ENCODE measurements at places on chromosomes 1 and 21.

DNA sequence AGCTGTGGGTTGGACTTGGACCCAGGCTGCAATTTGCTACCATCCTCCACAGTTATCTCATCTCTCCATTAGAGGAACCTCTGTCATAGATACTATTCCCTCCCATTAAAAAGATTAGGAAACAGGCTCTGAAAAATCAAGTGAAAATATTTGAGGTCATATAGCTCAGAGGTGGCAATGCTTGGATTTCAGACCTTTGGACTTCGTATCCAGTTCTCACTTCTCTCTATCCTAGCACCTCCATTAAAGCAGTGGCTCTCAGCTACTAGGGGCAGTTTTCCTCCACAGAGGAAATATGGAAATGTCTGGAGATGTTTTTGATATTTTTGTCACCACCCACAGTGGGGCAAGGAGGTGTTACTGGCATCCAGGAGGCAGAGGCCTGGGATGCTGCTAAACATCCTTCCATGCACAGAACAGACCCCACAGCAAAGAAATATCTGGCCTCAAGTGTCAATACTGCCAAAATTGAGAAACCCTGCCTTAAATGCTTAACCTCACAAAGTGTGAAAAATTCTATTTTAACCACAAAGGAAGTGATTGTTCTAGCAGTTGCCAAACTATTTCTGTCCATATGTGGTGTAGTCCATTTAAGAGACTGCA lies 54.1 kb downstream of the C8A start:
- no peak for DNase-seq

DNA sequence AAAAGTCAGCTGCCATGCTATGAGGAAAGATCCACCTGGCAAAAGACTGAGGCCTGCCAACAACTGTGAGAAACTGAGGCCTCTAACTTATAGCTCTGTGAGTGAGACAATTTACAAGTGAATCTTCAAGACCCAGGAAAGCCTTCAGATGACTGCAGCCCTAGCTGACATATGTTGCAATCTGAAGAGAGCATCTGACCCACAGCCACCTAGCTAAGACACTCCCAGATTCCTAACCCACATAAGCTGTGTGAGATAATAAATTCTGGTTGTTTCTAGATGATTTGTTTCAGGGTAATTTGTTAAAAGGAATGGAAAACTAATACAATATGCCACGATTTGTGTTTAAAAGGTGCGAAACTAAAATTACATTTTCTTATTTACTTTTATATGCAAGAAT lies 55.1 kb downstream of the HFM1 start:
- no peak for DNase-seq

DNA sequence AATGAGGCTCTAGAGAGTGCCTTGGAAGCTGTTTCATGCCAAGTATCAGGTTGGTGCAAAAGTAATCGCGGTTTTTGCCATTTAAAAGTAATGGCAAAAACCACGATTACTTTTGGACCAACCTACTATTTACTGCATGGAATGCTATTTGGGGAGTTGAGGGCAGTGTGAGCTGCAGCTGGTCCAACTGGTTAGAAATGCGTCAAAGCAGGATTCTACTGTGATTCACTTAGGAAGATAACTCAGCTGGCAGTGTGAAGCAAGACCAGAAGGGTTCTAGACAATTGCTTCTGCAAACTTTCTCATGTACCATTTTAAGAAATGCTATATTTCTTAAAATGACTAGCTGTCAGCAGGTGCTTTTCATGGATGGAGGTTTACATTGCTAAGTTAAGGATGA lies 21.2 kb upstream of the PLA2G2C start:
- no peak for DNase-seq

- no peak for DNase-seq
These were observed 299.7 kb downstream of the HMCN1 start for GRCh38 chr1:186033847-186034271.

DNA sequence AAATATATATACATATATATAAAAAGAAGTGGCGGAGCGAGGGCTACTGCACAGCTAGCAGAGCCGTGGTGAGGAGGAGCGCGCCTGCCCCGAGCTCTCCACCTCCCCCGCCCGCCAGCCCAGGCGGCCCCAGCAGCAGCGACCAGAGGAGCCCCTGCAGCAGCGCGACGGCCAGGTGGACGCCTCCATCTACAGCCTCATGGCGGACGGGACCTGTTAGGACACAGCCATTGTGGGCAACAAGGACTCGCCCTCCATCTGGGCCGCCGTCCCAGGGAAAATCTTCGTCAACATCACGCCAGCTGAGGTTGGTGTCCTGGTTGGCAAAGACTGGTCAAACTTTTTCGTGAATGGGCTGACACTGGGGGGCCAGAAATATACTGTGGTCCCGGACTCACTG lies 41.9 kb upstream of the REG4 start:
- no peak for DNase-seq

DNA sequence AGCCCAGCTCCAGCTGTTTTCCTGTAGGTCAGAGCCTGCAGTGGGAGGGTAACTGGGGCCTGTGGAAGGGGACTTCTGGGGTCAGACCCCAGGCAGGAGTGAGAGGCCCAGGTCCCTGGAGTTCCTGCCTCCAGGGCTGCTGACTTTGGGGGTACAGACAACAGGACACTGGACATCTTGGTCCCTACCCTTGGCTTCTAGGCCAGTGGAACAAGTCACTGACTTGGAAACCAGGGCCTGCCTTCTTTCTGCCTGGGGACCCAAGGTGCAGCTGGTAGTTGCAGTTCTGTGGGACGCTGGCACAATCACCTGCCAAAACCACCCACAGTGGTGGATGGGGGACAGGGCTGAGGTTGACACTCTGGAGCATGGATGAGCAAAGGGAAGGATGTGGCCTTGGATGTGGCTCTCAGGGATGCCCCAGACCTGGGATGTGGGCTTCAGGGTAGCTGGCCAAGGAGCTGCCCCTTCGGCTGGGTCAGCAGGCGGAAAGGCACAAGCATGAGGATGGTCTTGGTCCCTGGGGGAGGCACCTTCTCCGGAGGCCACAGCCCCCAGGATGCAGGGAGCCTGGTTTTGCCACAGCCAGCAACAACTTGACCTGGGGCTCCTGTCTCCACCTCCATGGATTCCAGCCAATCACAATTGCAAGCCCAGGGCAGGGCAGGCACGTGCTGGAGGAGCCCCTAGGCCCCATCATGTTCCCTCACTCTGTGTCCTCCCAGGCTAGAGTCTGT lies 5.8 kb downstream of the JMJD4 start:
- no peak for DNase-seq

- DNase-seq, result no peak
These were observed 35.1 kb downstream of the IL6R start for GRCh38 chr1:154440036-154440804.

GRCh38 chr1:26728645-26729044 lies 32.8 kb downstream of the ARID1A start:
- no peak for DNase-seq

GRCh38 chr1:200564319-200564718 lies 56.2 kb downstream of the KIF14 start:
- no peak for DNase-seq

DNA sequence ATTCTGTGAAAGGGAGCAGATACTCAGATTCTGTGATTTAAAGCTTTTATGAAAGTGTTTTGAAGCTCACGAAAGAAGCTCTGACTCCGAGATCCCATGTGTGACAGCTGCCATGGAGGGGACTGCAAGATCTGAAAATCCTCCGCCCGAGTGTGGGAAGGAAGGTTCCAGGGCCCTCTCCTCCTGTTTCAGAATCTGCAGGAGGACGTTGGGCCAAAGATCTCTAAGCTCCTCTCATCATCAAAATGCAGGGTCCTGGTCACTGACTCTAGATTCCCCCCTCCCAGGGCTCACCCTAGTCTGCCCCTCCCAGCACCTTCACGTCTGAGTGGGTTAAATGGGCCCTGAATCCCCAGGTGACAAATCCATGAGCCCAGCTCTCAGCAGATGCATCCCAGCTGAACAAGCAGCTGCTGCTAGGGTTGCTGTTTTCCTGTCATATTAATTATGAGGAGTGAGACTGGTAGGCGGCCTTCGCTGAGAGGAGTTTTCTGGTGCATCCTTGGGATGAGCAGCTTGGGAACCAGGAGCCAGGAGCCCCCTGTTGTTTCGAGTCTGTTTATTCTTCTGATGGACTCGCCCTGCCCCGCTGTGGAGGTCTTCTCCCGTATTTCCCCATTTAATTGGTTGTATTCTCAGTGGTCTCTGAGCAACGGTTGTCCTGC lies 402.0 kb downstream of the MATN1 start:
- no peak for DNase-seq

DNA sequence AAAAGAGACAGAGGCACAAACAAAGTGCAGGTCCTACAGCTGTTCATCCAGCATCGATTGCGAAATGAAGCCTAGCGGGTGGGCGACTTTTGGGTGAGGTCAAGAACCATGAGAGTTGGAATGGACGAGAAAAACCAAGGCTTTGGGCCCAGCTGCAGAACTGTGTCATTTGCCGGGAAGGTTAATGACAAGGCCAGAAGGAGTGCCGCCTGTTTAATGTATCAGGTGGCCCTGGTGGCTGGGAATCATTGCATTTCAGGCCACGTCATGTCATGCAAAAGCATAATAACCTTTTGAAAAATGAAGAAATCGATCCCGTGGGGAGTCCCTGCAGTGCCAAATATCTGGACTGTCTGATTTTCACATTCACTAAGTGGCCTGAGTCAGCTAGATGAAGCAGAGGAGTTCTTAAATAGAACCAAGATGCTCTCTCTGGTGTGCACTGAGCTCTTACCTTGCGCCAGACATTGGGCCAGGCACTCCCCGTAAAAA lies 8.1 kb upstream of the RCC2 start:
- no peak for DNase-seq

GRCh38 chr1:230735447-230735846 lies 11.7 kb upstream of the CAPN9 start:
- no peak for DNase-seq

GRCh38 chr1:15513192-15513591 lies 10.8 kb downstream of the CASP9 start:
- DNase-seq, result no peak

- no peak for DNase-seq
These were observed 29.3 kb downstream of the FOXO6 start for GRCh38 chr1:41390573-41390972.

Data from GM18507 (cell line).